Fibroblast of gingiva (primary cell): ENCODE measurements at places on chromosomes 4 and X.

DNA sequence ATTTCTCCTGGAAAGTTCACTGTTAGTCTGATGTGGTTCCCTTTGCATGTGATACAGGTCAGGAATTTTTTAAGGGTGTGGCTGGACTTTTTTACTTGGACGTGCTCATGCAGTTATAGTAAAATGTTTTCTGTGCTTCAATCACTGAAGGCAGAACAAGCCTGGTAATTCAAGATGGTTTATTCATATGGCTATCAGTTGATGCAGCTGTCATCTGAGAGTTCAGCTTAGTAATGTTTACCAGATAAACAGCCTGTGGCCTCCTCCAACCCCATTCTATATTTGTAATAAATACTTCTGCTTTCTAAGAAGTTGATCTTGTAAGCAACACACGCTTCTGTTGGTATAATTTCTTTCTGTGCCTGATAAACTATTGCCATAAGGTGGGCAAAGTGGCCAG lies 2105.9 kb downstream of the ARAP2 start:
- no peak for DNase-seq

DNA sequence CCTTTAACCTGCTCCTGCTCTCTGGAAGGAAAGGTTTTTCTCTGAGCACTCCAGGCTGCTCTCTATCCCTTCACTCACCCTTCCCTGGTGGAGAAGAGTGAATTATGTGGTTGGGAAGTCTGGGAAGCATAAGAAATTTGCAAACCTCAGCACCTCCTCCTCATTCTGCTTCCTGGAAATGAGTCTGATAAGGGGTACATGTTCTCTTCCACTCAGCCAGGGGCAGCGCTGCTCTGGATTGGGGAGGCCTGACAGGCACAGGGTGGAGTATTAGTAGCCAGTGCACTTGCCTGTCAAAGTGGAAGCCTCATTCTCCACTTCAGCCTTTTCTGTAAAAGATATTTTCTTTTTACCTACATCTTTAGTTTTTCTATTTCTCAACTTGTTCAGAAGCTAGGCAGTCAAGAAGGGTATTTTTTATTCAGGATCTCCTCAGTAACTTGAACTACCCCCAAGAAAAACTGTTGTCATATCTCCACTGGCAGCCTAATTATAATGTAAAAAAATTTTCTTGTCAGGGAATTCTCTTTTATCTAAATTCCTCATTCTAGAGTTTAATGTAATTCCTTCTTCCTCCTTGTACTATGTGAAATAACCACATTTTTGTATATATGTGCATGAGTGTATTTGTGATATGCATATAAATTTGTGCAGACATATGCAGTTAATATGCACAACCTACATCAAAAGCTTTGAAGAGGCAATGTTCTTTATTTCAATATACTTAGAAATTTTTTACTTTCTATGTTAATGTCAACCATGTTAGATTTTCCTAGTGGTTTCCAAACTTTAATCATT lies 15.3 kb downstream of the ADAMTS3 start:
- no peak for DNase-seq

GRCh38 chr4:168651374-168651773 lies 154.5 kb downstream of the PALLD start:
- DNase-seq: no peak

GRCh38 chrX:71098302-71098701 lies 2.7 kb downstream of the FOXO4 start:
- peak; percentile 10 for DNase-seq

DNA sequence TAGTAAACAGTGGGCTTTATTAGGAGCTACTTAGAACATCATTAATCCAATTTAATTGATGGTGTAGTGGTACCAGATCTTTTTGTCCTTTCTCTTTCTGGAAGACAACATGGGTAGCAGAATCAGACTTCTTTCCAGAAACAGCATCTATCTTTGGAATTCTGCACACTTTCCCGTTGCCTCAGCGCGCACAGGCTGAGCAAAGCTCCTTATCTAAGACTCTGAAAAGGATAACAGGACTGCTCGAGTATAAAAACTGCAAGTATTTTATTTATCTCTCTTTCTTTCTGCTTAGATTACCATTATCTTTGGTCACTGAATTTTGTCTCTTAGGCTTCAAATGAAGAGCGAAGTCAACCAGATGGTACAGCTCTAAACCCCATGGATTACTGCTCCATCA lies 191.7 kb downstream of the DHX15 start:
- DNase-seq: no peak

GRCh38 chr4:38084877-38085711 lies 124.9 kb downstream of the PTTG2 start:
- no peak for DNase-seq

DNA sequence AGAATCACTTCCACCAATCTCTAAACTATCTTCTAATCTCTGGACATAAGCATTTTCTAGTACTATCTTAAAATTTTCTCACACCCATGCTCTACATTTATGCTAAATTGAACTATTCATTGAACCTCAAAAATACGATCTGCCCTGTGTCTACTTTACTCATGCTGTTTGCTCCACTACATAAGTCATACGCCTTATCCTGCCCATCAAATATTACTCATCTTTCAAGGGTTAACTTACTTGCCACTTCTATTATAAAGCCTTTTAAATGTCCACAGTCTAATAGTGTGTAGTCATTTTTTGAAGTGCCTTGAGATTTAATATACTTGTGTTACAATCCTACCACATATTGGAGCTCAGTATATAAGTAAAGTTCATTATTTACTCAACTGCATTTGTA lies 727.7 kb upstream of the SLIT2 start:
- DNase-seq: no peak

GRCh38 chr4:140833280-140833679 lies 77.1 kb upstream of the TBC1D9 start:
- no peak for DNase-seq
